NCI-H1436 (cell line): ENCODE measurements at places on chromosomes 7 and 10.

DNA sequence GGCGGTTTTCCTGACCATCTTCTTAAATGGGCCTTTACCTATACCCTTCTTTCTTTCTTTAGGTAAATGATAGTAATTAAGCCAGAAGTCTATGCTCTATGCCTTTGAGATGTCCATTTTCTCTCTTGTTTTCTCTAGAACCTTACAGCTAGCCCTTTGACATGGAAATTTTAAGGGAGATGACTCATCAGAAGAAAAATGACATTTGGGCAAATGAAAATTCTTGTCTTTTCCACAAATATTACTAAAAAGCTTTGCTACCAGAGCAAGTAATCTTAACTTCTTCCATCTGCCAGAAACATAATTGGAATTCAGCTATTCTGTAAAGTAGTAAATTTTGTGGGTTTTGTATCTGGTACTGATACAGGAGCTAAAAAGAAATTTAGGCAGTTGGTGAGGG is 59.5 kb downstream of the CCDC3 start:
- no peak for DNase-seq

DNA sequence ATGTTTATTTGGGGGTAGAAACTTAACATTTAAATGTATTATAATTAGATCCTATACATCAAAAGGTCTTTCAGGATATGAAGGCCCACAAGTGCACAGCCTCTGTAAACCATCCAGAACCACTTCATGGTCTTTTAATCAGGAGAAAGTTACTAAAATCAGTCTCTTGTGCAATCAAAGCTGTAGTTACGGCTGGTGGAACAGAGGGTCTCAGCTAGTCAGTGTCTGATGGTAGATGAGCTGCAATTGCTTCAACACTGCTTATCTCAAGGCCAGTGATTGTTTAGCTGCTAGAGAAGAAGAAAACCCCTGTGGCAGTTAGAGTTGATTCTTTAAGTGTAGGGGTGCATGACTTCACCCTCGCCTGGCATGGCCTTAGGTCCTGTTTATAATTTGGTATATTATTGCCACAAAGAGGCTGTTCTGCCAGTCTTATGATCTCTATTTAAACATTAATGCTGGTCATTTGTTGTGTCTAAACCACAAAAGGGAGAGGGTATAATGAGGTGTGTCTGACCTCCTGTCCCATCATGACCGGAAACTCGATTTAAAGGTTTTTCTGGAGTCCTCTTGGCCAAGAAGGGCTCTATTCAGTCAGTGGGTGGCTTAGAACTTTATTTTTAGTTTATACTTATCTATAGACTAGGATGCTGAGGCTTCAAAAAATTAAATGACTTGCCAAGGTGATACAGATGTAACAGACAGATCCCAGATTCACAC is 21.3 kb downstream of the MSRB2 start:
- no peak for DNase-seq

DNA sequence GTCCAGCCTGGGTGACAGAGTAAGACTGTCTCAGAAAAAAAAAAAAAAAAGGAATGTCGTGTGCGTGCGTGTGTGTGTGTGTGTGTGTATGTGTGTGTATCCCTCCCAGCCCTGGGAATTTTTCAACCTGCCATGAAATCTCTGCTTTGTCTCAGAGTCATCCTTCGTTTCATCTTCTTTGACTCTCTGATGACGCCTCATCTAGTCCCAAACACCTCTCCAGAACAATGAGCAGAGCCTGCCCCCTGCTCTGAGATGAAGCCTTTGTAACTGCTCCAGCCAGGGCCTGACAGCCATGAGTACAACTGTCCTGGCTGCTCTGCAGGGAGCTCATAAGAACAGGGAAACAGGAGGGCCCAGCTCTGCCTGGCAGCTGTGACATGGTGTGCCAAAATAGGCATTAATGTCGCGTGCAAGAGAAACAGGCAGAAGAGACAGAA is 149.5 kb downstream of the FAM107B start:
- no peak for DNase-seq

DNA sequence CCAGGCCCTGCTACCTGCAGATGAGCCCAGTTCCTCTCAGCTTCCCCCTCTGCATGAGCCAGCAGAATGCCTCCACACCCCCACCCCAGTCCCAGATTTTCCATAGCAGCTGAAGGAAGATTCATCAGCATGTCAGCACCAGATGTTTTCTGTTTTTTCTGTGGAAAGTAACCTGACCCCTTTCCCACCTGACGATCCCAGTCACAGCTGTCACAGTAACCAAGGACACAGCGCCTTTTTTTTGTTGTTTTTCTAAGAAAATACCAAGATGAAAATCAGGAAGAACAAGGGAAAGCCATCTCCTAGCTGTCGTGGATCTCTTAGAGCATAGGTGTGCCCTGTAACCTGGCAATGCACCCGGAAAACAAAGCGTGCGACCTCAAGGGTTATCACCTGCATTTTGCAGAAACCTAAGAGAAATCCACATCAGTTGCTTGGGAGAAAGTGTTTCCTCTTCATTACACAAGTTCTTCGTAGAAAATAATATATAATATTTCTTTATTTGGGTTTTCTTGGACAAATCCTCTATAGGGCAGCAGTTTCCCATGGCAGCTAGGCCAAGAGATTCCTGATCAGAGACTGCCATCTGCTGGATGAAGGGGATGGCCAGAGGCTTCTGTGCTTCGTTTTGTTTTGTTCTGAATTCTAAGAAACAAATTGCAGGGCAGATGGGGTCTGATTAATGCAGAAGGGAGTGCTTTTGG is 401.9 kb downstream of the TNS3 start:
- DNase-seq: no peak

DNA sequence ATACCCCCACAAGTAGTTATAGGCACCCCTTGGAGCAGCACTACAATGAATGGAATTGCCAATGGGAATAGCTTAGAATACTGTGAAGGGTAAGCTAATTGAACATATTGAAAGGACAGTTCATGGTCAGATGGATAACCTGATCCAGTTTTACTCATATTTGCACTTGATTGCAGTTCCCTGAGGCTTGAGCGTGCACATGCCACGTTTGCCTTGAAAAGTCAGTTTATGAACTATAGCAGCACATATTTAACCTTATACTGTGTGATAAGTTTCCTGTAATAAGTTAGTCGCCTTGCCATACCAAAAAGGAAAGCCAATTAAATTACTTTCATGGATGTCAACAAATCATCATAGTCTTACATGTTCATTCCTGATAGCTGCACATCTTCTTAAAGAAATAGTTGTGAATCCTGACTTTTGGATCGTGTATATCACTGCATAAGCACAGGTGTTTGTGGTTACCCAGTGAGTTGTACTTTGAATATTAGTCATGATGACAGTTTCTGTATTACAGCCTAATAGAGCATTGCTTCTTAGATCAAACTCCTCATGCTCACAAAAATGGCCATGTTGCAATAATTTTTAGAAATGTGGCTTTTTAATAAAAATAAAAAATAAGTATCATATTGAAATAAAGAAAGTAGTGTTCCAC is 21.6 kb downstream of the DNTT start:
- no peak for DNase-seq

- no peak for DNase-seq
These were observed 80.2 kb upstream of the PPP2R2D start for GRCh38 chr10:131820626-131821025.

DNA sequence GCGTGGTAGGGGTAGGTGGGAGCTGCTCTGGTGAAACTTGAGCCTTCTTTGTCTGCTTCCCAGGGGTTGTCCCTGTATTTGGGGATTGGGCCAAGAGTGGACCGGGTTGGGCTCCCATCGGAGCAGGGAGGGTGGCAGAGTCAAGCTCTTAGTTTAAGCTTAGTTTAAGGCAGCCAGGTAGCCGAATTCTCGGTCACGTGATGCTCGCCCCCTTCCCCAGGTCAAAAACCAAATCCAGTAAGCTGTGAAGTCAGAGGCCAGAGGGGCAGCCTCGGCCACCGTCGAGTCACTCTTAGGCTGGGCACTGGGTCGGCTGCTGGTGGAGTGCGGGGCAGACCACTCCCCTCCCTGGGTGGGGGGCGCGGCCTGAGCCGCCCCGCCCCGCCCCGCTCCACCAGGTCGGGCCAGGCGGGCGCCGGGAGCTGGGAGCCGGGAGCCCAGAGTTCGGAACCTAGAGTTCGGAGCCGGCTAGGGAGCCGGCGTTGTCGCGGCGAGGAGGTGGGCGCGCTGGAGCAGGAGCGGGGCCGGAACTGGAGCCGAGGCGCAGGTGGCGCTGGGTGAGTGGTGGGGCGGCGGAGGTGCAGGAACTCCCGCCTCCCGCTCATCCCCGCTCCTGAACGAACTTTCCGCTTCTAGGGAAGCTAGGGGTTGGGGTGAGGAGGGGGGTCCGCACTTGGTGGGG is 2.8 kb upstream of the LZTS2 start:
- peak; percentile 22 for DNase-seq

GRCh38 chr7:20440472-20441105 is 109.9 kb downstream of the ITGB8 start:
- no peak for DNase-seq

- no peak for DNase-seq
These were observed 6.9 kb downstream of the ABCB8 start for GRCh38 chr7:151035026-151035717.

DNA sequence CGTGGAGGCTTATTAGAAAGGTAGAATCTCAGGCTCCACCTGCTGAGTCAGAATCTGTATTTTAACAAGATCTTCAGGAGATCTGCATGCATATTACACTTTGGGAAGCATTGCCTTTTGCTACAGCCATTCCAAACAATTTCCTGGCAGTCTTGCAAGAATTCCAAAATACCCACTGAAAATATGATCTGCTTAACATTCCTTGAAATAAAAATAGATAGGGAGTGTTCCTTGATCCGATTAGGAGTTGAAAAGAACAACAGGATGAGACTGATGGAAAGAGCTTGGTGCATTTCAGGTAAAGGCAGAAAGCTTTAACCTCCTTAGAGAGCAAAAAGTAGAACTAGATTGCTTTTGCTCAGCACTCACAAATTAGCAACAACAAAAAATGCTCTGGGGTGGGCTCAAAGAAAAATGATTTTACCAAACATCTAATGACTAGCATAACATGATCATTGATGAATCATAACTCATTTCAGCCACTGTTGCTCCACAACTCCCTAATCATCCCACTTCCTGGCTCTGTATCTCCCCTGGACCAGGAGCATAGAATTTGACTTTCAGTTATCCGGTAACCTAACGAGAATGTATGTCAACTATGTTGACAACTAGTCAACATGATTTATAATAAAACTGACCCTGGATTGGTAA is 115.2 kb downstream of the RNLS start:
- no peak for DNase-seq
